Foreskin keratinocyte (primary cell): ENCODE measurements at places on chromosomes 6 and 20. TPM values are rescaled to one million over a fixed set of nuclear protein-coding genes. Genes with fewer than 3 reads are reported as not detected.
A peak's percentile ranks its signal among the peaks of the same experiment; 100 is the strongest.

- no peak for DNase-seq
Measured at GRCh38 chr20:56453352-56453751, 15.1 kb upstream of the RTF2 start.

The SYCP2 gene
- total RNA-seq, result 0.28 and 0.34 TPM in 2 replicates

The PSMG4 gene
- total RNA-seq, result 19.2 and 20.1 TPM in 2 replicates

DNA sequence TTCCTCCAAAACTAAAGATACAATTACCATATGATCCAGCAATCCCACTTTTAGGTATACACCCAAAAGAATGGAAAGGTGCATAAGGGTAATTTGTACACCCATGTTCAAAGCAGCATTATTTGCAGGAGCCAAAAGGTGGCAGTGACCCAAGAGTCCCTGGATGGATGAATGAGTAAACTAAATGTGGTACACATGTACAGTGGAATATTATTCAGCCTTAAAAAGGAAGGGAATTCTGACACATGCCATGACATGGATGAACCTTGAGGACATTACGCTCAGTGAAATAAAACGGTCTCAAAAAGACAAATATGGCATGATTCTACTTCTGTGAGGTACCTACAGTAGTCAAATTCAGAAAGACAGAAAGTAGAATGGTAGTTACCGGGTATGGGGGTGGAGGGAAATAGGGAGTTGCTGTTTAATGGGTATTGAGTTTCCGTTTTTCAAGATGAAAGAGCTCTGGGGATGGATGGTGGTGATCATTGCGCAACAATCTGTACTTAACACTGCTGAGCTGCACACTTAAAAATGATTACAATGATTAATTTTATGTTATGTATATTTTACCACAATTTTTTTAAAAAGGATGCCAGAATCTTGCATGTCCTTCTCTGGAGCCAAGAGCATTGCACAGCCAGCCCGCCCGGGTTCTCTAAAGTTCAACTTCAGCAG is 518.9 kb upstream of the JARID2 start:
- no peak for DNase-seq

GRCh38 chr6:90978046-90978445 is 391.2 kb upstream of the MAP3K7 start:
- DNase-seq, result no peak

GRCh38 chr20:8260837-8261251 is 128.8 kb downstream of the PLCB1 start:
- DNase-seq, result no peak

The PRND gene
- total RNA-seq, result not detected in 2 replicates

DNA sequence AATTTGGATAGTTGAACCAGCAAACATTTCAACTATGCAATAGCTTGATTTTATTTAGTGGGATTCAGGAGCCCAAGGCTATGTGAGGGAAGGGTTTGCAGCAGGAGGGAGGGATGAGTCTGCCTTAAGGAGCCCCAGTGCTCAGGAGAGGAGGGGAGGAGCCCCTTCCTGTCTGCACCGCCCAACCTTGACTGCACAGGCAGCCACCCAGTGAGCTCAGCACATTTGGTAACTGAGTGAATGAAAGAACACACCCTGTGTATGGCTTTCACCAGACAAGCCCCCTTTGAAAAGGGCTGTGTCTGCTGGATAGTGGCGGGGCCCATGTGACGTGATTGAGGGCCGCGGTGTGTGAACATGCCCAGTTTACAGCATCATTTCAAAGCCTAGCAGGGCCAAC is 17.0 kb downstream of the DACT2 start:
- no peak for DNase-seq

- DNase-seq, result peak; percentile 96
Measured at GRCh38 chr6:90870561-90870960, 283.7 kb upstream of the MAP3K7 start.

- DNase-seq, result peak; percentile 15
Measured at GRCh38 chr6:89251170-89251569, 34.0 kb upstream of the GABRR1 start.

The C6orf163 gene
- total RNA-seq, result 0.78 and 0.92 TPM in 2 replicates

The ME1 gene
- total RNA-seq, result 40.2 and 50.8 TPM in 2 replicates

- no peak for DNase-seq
Measured at GRCh38 chr6:145865175-145865574, 50.6 kb upstream of the FBXO30 start.

DNA sequence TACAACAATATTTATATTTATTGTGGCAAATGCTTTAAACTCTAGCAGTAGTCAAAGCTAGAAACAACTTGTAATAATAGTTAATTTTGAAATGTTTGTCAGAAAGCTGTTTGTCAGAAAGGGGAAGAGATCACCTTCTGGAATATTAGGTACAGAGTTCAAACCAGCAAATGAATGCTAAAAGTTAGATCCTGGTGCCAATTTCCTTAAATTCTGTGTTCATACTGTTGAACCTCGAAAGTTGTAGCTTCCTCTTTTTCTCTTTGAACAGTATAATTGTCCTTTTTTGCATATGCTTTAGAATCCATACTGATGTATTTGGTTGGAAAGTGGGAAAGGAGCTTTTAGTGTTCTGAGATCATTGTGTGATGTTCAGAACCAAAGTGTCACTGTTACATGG is 22.4 kb downstream of the ITCH start:
- DNase-seq, result no peak

DNA sequence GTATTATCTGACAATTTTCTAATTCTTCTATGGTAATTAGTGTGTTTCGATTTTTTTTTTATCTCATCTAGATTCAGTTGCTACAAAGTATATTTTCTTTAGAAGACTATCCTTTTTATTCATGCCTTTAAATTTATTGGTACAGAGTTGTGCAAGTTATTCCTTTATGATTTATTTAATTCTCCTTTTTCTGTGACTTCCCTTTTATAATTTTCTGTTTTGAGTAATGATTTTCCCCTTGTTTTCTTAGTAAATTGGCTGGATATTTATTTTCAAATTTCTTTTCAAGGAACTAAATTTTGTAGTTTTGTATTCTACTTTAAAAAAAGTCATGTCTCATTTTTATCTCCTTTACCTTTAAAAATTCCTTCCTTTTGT is 2.4 kb upstream of the IL22RA2 start:
- DNase-seq, result no peak

DNA sequence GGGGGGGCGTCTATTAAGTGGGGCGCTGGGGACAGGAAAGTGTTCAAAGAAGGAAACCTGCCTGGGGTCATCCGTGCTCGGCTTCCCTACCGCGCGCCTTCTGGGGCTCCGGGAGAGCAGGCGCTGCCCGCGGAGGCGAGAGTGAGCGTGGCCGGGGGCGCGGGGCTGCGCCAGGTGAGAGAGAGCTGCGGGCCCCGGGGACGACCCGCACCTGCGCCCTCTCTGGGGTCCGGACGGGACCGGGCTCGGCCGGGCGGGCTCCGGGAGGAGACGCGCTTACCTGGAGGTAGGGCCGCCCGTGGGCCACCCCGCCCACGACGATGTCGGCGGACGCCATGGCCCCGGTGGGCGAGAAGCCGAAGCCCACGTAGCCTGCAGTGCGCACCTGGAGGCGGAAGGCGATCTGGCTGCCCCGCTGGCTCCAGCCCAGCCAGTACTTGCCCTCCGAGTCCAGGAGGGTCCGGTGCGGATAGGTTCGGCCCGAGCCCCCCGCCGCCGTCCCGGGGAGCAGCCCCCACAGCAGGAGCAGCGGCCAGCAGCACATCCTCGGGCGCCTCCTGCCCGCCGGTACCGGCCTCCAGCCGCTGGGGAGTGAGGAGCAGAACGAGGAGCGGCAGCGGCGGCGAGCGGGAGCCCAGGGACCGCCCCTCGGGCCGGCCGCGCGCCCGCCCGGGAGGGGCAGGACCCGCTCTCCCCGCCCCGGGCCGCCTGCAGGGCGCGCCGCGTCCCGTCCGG is at the start of gene MOXD1:
Gene MOXD1 (minus strand): TSS at position 593 of the 735 bp plus-strand sequence. CDS start 49 bp downstream, at position 544.
- DNase-seq, result no peak

DNA sequence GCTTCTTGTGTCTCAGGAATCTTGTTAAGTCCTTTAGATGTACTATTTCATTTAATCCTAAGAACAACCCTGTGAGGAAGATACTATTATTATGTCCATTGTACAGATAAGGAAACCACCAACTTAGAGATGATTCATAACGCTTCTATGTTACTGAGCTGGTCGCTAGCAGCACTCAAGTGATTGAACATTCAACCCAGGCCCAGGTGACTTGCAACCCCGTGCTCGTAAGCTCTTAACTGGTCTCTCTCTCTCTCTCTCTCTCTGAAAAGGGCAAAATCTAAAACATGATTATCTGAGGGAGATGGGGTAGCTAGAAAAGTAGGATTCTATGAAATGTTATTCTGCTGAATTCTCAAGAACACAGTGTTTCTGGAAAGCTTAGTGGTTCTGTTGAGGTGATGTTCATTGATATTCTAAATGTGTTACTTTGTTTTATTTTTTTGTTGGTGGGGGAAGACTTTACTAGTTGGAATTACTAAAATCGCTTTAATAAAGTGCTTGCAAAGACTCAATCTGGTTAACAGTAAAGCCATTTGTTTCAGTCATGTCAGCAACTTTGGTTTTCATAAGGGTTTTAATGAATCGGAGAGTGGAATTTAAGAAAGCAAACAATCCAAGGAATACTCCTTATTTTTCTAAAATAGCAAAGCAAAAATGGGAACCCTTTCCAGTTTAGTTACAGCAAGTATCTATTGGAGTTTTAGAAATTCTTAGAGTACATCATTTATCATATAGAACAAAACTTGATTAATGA is 265.0 kb upstream of the TAB2 start:
- no peak for DNase-seq

The CDK5RAP1 gene
- 32.9 and 43.0 TPM in 2 replicates for total RNA-seq

DNA sequence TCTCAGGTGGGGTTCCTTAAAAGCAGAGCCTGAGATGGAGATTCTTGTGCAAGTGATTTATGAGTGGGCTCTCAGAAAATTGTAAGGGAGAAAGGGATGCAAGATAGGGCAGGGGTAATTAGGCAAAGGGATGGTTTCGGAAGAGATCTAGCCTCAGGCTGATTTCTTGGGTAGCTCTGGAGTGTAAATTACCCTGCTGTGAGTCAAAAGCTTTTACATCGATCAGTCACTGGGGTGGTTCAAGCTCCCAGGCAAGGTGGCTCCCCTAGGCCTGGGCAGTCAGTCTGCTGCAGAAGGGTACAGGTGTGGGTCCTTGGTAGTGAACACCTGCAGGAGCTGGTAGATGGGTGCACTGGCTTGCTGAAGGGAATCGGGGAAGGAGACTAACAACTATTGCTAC is 11.1 kb upstream of the PM20D2 start:
- DNase-seq, result no peak

- DNase-seq, result peak; percentile 73
Measured at GRCh38 chr6:71489736-71490135, 201.1 kb downstream of the OGFRL1 start.

GRCh38 chr6:127554435-127555006 is 22.5 kb upstream of the C6orf58 start:
- peak; percentile 40 for DNase-seq

- DNase-seq, result no peak
Measured at GRCh38 chr6:101397199-101397598, 3.7 kb downstream of the GRIK2 start.

- no peak for DNase-seq
Measured at GRCh38 chr6:88166493-88167351, 575 bp upstream of the CNR1 start.

The RRAGD gene
- total RNA-seq, result 0.04 and 0.14 TPM in 2 replicates
